ENCODE measurements at places on chromosomes 5 and 9.

GRCh38 chr9:120481248-120481647 lies 98.7 kb downstream of the CDK5RAP2 start:
- DNase-seq, result no peak

- no peak for DNase-seq
Measured at GRCh38 chr9:90684736-90685135, 42.1 kb upstream of the DIRAS2 start.

DNA sequence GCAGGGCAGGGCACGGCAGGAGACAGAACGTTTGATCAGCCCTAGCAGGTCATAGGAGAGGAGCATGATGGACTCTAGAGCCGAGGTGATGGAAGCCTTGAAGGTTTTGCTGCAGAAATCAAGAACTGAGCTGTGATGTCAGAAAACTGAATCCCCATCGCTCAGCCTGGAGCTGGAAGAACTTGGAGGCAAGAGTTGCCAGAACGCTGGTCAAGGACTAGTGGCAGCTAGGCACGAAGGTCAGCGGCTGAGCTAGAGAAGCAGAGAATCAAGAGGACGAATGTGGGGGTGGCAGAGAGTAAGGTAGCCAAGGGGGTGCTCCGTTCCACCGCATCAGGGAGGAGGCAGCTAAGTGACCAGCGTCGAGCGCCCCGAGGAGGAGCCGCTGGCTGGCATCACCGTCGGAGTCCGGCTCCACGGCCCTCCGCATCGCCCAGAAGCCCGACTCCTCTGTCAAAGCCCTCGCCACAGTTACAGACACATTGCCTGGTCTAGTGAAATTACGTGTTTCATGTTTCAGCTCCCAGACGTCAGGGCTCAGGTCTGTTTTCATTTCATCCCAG lies 1.2 kb upstream of the GALNT10 start:
- DNase-seq, result no peak

GRCh38 chr9:135994501-135995192 lies 33.5 kb upstream of the UBAC1 start:
- DNase-seq, result no peak

GRCh38 chr9:69264526-69264925 lies 60.5 kb upstream of the ENTREP1 start:
- no peak for DNase-seq

All from urinary bladder (tissue), 4 donors.